Thoracic aorta (tissue), 2 donors: ENCODE measurements at places on chromosomes 5 and 9.

GRCh38 chr9:78620764-78621163 is 323.8 kb downstream of the PSAT1 start:
- no peaks in the 10 kb centered on the region for H3K27me3 ChIP-seq
- no peak overlapping the region for H3K27ac ChIP-seq
- H3K4me3 ChIP-seq = no peak overlapping the region
- no peak for DNase-seq

DNA sequence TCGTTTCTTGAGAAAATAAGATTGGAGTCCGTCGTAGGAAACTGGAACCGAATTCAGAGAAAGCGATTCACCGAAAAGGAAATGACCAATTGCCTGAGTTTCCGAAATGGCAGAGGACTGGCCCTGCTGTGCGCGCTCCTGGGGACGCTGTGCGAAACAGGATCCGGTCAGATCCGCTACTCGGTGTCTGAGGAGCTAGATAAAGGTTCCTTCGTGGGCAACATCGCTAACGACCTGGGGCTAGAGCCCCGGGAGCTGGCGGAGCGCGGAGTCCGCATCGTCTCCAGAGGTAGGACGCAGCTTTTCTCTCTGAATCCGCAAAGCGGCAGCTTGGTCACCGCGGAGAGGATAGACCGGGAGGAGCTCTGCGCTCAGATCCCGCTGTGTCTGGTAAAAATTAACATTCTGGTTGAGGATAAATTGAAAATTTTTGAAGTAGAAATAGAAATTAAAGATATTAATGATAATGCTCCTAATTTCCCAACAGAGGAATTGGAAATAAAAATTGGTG is 379 bp downstream of the PCDHGA3 start:
- no peaks in the 10 kb centered on the region for H3K27me3 ChIP-seq
- peak overlapping the region; percentile 53 for H3K4me3 ChIP-seq
- H3K36me3 ChIP-seq = peaks cover 3% of the 10 kb centered on the region

GRCh38 chr5:124812771-124813358 is 66.4 kb upstream of the ZNF608 start:
- H3K27me3 ChIP-seq = no peaks in the 10 kb centered on the region
- H3K4me3 ChIP-seq = no peak overlapping the region
- DNase-seq = no peak
- no peaks in the 10 kb centered on the region for H3K36me3 ChIP-seq
- H3K27ac ChIP-seq = no peak overlapping the region
- no peaks in the 10 kb centered on the region for H3K4me1 ChIP-seq

DNA sequence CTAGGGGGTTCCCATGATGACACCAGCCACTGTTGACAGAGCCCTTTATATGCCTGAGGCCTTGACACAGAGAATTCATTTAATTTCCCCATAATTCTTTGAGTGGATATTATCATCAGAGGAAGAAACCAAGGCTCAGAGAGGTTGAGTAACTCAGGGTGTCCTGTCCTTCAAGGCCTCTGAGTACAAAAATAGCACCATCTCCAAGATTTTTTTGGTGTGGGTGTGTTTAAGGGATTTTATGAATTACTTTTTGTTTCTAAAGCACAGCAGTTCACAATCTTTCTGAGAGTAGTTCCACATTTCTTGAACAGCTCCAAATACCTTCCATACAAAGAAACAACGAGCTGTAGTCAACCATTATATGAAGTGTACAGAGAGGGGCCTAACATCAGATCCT is 6.2 kb upstream of the GSN start:
- no peaks in the 10 kb centered on the region for H3K36me3 ChIP-seq
- H3K4me1 ChIP-seq = no peaks in the 10 kb centered on the region
- no peak for DNase-seq
- H3K27ac ChIP-seq = no peak overlapping the region

DNA sequence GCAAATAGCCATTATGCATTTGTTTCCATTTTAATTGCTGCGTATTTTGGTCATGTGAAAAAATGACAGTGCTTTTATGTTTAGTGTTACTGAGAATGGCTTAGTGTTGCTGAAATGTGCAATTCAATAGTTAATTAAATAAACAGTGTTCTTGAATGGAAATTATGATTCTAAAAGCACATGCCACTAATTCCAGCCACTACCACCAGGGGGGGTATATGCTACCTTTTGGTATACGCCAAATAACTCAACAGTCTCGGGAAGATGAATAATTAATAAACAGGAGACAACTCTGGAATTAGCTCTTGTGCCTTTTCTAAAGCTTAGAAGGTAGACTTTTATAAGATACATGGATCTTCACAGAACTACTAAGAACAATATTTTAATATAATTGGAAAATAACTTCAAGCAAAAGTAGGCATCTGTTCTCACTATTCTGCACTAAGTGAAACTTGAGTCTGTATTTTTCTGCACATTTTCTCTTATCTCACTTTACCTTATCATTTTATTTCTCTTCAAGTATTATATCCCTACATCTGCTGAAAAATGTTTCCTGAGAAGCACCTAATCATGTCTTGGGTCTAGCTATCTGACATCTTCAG is 83.5 kb upstream of the MINAR2 start:
- H3K4me3 ChIP-seq = no peak overlapping the region
- H3K4me1 ChIP-seq = no peaks in the 10 kb centered on the region
- no peaks in the 10 kb centered on the region for H3K27me3 ChIP-seq

- DNase-seq = no peak
- no peak overlapping the region for H3K4me3 ChIP-seq
These were observed 154.2 kb upstream of the WWC1 start for GRCh38 chr5:168137265-168137664.

GRCh38 chr9:512555-513272 is 298.0 kb downstream of the DOCK8 start:
- no peak for DNase-seq
- H3K36me3 ChIP-seq = no peaks in the 10 kb centered on the region
- no peaks in the 10 kb centered on the region for H3K27me3 ChIP-seq
- no peak overlapping the region for H3K27ac ChIP-seq
- H3K4me3 ChIP-seq = no peak overlapping the region

- H3K27me3 ChIP-seq = no peaks in the 10 kb centered on the region
- no peak overlapping the region for H3K27ac ChIP-seq
- no peaks in the 10 kb centered on the region for H3K36me3 ChIP-seq
- H3K4me1 ChIP-seq = peaks cover 8% of the 10 kb centered on the region
These were observed 23.2 kb upstream of the PRRC2B start for GRCh38 chr9:131370638-131371037.

GRCh38 chr5:172707285-172708182 is 63.5 kb downstream of the DUSP1 start:
- DNase-seq = no peak
- H3K27me3 ChIP-seq = no peaks in the 10 kb centered on the region
- no peaks in the 10 kb centered on the region for H3K36me3 ChIP-seq
- H3K27ac ChIP-seq = no peak overlapping the region
- H3K4me3 ChIP-seq = no peak overlapping the region

DNA sequence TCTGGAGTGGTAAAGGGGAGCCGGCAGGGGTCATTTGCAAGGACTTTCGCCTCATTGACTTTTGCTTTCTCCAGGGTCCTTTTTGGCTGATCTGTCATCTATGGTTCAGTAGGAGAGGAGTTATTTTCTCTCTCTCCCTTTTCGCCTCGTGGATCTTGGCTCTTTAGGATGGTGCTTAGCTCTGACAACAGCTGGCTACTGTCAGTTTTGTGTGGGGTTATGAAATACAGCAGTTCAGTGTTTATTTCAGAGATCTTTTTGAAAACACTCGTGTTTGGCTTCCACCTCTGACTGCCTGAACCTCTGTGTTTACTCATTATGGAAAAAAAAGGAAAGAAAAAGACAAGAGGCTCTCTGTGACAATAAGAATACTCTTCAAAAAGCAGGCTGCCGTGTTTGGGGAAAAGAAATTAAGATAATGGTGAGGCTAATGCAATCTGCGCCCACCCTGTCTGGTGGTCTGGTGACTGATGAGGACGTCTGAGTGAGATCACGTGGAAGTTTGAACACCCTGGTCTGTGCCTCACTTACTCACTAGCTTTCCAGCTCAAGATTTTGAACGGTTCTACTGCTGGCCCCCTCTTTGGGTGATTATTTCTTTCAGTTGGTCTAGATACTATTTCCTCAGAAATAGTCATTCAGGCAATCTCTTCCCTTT is 567.7 kb downstream of the CAAP1 start:
- H3K4me3 ChIP-seq = no peak overlapping the region
- DNase-seq = no peak
- H3K27me3 ChIP-seq = no peaks in the 10 kb centered on the region
- H3K27ac ChIP-seq = no peak overlapping the region

- no peak overlapping the region for H3K27ac ChIP-seq
- no peaks in the 10 kb centered on the region for H3K36me3 ChIP-seq
- H3K4me3 ChIP-seq = no peak overlapping the region
- no peaks in the 10 kb centered on the region for H3K27me3 ChIP-seq
These were observed 59.8 kb upstream of the SNX2 start for GRCh38 chr5:122715095-122715494.

GRCh38 chr5:4011943-4012342 is 416.3 kb downstream of the IRX1 start:
- no peak overlapping the region for H3K27ac ChIP-seq
- no peaks in the 10 kb centered on the region for H3K27me3 ChIP-seq
- peaks cover 4% of the 10 kb centered on the region for H3K4me1 ChIP-seq
- no peak for DNase-seq
- H3K4me3 ChIP-seq = no peak overlapping the region
- no peaks in the 10 kb centered on the region for H3K36me3 ChIP-seq

- no peaks in the 10 kb centered on the region for H3K4me1 ChIP-seq
- no peaks in the 10 kb centered on the region for H3K27me3 ChIP-seq
- no peak for DNase-seq
- no peaks in the 10 kb centered on the region for H3K36me3 ChIP-seq
- H3K4me3 ChIP-seq = no peak overlapping the region
These were observed 46.8 kb upstream of the FER start for GRCh38 chr5:108700930-108701329.

- DNase-seq = no peak
- no peak overlapping the region for H3K4me3 ChIP-seq
- H3K4me1 ChIP-seq = no peaks in the 10 kb centered on the region
- no peak overlapping the region for H3K27ac ChIP-seq
- H3K27me3 ChIP-seq = no peaks in the 10 kb centered on the region
These were observed 38.2 kb upstream of the TEX48 start for GRCh38 chr9:114720086-114720676.

GRCh38 chr5:181042722-181043121 is 2.7 kb downstream of the BTNL9 start:
- H3K4me3 ChIP-seq = no peak overlapping the region
- no peaks in the 10 kb centered on the region for H3K4me1 ChIP-seq
- no peak for DNase-seq

- no peaks in the 10 kb centered on the region for H3K36me3 ChIP-seq
- H3K27ac ChIP-seq = no peak overlapping the region
- H3K4me1 ChIP-seq = no peaks in the 10 kb centered on the region
- no peak overlapping the region for H3K4me3 ChIP-seq
- H3K27me3 ChIP-seq = no peaks in the 10 kb centered on the region
These were observed 37.9 kb downstream of the ADRB2 start for GRCh38 chr5:148864113-148864841.

- no peak overlapping the region for H3K27ac ChIP-seq
- no peaks in the 10 kb centered on the region for H3K27me3 ChIP-seq
- no peak overlapping the region for H3K4me3 ChIP-seq
- H3K4me1 ChIP-seq = no peaks in the 10 kb centered on the region
These were observed 3.7 kb upstream of the CACNA1B start for GRCh38 chr9:137873858-137874362.

GRCh38 chr5:3896098-3896497 is 300.5 kb downstream of the IRX1 start:
- no peak overlapping the region for H3K4me3 ChIP-seq
- no peak for DNase-seq
- H3K4me1 ChIP-seq = no peaks in the 10 kb centered on the region
- H3K36me3 ChIP-seq = no peaks in the 10 kb centered on the region

DNA sequence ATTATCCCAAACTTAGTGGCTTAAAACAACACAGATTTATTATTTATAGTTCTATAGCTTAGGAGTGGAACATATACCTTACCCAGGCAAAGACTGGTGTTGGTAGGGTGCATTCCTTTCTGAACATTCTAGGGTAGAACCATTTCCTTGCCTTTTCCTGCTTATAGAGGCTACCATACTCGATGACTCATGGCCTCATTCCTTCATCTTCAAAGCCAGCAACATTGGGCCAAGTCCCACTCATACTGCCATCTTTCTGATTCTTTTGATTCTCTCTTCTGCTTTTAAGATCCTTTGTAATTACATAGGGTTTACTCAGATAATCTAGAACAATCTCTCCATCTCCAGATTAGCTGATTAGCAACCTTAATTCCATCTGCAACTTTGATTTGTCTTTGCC is 452.7 kb upstream of the KLF4 start:
- no peak overlapping the region for H3K27ac ChIP-seq
- no peak overlapping the region for H3K4me3 ChIP-seq
- no peaks in the 10 kb centered on the region for H3K36me3 ChIP-seq
- DNase-seq = no peak
- no peaks in the 10 kb centered on the region for H3K4me1 ChIP-seq

- H3K27ac ChIP-seq = no peak overlapping the region
- no peaks in the 10 kb centered on the region for H3K27me3 ChIP-seq
- no peaks in the 10 kb centered on the region for H3K4me1 ChIP-seq
- H3K4me3 ChIP-seq = no peak overlapping the region
- H3K36me3 ChIP-seq = no peaks in the 10 kb centered on the region
These were observed 45.1 kb upstream of the GLIS3 start for GRCh38 chr9:4344946-4345345.

- H3K27me3 ChIP-seq = no peaks in the 10 kb centered on the region
- H3K4me3 ChIP-seq = no peak overlapping the region
- peaks cover 11% of the 10 kb centered on the region for H3K4me1 ChIP-seq
- no peak for DNase-seq
These were observed 339.4 kb downstream of the KDM4C start for GRCh38 chr9:7097040-7097715.

DNA sequence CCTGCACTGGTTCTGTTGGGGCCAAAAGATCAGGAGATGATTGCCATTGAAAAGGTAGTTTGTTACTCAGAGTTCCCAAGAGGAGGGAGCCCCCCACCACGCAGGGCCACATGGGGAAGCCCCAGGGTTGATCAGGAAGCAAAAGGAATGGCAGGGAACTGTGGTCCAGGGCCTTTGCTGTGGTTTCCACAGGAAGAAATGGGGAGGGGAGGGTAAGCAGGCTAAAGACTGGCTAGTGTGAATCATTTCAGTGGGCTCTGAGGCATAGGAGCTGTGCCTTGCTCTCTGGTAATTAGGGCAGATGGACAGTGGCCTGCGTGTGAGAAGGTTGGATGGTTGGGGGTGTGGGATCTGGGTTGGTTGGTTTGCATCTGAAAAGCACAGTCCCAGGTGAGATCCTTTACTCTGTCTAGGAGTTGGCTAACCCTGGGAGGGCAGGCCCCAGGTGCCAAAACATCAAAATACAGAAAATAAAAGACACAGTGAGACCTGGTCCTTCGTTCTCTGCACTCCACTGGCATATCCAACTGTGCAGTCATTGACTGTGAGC is 66.1 kb downstream of the PTPDC1 start:
- H3K4me3 ChIP-seq = no peak overlapping the region
- no peaks in the 10 kb centered on the region for H3K27me3 ChIP-seq
- no peaks in the 10 kb centered on the region for H3K4me1 ChIP-seq
- no peak overlapping the region for H3K27ac ChIP-seq

GRCh38 chr5:169435506-169436229 is 134.7 kb upstream of the SLIT3 start:
- no peak overlapping the region for H3K27ac ChIP-seq
- no peaks in the 10 kb centered on the region for H3K4me1 ChIP-seq
- no peaks in the 10 kb centered on the region for H3K27me3 ChIP-seq
- no peak overlapping the region for H3K4me3 ChIP-seq
- no peaks in the 10 kb centered on the region for H3K36me3 ChIP-seq
